ENCODE measurements at places on chromosomes 3 and 15. TPM values are rescaled to one million over a fixed set of nuclear protein-coding genes. Genes with fewer than 3 reads are reported as not detected.

DNA sequence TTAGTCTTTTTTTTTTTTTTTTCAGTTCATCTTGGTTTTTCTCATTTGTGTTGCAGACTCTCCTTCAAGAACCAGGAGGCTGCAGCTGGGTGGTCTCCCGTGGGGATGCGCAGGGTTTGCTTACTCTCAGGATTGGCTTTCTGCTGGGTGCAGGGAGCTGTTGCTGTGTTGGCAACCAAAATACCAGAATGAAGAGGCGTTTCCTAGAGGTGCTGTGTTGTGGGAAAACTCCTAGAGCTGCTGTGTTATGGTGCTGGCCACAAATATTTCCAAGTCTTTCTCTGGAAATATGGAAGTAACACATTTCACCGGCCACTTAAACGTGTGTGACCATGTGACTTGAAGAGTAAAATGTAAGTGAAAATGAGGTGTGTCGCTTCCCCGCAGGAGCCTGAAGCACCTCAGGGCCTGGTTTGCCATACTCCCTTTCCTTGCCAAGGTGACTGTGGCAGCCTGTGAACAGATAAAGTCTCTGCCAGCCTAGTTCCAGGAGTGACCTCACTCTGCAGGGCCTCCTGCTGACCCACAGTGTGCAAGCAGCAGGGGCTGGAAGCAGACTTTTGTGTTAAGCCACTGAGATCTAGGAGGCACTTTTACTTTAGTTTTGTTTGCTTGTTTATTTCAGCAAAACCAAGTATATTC lies 258.9 kb downstream of the ADAMTS17 start:
- DNase-seq, result no peak

DNA sequence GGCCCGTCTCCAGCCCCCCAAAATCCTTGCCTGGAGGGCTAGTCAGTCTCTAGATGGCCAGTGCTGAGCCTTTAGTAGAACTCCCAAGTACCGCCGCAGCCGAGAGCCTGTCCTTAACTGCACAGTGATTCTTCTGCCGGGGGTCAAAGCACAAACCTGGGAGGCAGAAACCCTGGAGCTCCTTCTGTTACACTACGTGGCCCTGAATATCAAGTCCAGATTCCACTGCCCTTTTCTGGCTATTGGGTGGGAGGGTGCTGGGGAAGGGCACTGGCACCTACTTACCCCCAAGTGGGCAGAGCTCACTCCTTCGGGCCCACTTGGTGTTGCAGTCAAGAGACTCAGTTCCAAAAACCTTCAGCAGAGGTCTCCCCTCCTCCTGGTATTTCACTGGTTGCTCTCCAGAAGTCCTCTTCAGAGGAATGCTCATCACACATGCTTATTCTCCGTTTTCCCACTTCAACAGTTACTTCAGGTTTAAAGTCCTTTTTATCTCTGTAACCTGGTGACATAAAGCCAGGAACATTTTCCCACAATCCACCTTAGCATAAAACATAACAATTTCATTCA lies 10.8 kb downstream of the PDHB start:
- no peak for DNase-seq

DNA sequence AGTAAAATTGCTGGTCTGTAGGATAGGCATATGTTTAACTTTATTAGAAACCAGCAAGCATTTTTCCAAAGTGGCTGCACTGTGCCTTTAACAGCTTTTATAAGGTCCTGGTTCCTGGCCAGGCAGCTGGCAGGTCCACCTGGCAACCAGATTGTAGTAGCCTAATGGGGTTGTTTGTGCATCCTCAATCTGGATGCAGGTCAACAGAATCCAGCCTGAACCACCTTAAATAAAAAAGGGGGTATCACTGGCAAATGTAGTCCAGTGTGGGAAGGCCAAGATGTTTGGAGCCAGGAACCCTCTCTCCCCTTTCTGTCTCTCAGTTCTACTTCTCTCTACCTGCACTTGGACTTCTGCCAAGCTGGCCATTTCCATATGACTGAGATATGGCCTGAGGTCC lies 200.3 kb downstream of the ZNF621 start:
- no peak for DNase-seq

DNA sequence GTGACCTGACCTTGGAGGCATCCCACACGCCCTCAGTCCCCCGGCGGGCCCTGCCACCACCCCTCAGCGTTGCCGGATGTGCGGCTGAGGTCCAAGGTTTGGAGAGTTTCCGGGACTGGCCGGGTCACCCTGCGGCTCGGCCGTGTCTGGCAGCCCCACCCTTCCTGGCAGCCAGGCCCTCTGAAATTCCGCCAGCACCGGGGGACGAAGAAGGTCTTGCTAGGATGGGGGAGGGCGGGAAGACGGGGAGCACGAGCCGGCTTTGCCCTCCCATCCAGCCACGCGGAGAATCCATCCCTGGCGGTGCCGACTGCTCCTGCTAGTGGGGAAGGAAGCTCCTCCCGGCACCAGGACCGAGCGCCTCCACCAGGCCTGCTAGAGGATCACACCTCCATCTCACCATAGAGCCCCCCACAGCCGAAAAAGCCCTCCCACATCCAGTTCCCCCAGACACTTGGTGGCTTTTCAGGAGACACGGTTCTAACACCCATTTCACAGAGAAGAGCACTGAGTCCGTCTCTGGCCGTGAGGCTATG lies 81.5 kb downstream of the CPN2 start:
- DNase-seq, result peak; percentile 28

GRCh38 chr15:60557191-60557618 lies 78.3 kb upstream of the ICE2 start:
- DNase-seq, result no peak

- no peak for DNase-seq
Observed at GRCh38 chr3:54168451-54168850, 46.1 kb downstream of the CACNA2D3 start.

GRCh38 chr15:93974804-93975481 lies 256.4 kb upstream of the MCTP2 start:
- DNase-seq, result no peak

- DNase-seq, result no peak
Observed at GRCh38 chr15:85986116-85986515, 93.6 kb upstream of the AGBL1 start.

DNA sequence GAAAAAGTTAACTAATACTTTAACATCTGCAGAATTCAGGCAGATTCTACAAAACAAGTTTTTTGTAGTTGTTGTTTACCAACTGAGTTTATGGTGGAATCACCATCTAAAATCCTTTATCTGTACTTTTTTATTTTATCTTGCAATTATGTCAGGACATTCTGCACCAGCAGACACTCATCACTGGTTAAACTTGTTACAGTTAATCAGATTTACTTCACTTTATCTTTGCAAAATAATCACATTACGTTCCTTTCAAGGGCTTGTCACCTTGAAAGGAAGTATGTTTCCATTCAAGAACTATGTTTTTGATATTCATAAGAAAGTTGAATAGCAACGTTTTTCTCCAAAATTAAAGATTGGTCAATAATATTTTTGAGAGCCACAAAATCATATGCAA lies 796.6 kb upstream of the ROBO1 start:
- no peak for DNase-seq

DNA sequence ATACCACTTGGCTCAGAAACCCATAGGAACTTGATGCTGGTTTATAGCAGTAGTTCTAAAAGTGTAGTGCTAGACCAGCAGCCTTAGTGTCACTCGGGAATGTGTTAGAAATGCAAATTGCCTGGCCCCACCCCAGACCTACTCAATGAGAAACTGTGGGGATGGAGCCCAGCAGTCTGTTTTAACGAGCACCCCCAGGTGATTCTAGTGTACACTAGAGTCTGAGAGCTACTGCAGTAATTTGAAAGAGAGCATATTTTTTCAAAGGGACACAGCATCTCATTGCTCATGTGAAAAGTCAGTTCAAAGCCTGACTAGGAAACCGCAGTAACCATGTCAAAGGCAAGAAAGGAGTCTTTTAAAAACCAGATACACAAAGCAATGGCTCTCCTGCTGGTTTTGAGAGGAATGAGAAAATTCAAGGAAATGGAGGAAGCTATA lies 313.4 kb downstream of the SQOR start:
- DNase-seq, result no peak

- DNase-seq, result peak; percentile 38
Observed at GRCh38 chr3:24494618-24495325, at the start of gene THRB. Gene THRB, minus strand, starts transcription at chr3:24494850.

GRCh38 chr3:33897306-33897705 lies 98.9 kb downstream of the PDCD6IP start:
- DNase-seq, result no peak

DNA sequence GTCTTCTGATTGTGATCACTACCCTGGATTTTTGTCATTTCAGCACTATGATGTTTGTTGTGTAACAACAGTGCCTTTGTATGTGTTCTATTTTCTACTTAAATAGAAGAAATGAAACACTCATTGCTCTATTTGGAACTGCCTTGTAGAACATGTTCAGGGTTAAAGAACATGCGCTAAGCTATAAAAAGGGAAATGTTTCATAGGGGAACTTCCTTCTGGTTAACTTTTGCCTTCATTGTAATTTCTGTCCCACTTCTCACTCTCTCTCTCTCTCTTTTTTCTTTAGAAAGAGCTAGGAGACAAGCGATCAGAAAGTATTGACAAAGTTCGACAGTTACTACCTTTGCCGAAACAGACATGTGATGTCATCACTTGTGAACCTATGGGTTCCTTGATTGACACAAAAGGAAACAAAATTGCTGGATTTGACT lies at the start of gene P2RY12:
Gene P2RY12, minus strand, starts transcription at position 13 of the 434 bp plus-strand sequence. CDS start 45,908 bp downstream, outside the sequence.
- DNase-seq, result no peak

DNA sequence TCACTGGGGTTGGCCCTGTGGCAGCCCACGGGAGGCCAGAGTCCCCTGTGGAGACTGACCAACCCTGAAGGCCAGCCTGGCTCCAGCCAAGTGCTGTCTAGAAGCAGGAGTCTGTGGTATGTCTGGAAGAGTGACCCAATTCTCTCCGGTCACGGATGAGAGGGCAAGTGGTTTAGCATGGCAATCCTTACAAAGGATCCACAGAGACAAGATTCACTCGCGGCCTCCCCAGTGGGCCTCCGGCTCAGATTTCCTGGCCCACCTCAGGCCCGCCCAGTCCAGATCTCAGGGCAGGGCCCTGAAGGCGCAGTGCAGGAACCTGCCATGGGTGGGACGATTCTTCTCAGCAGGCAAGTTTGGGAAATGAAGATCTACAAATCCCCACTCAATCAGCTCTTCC lies 5.0 kb upstream of the BCL2L10 start:
- no peak for DNase-seq

GRCh38 chr3:119296727-119297122 lies 2.5 kb downstream of the ARHGAP31 start:
- DNase-seq, result no peak

The PRICKLE2 gene
- total RNA-seq, result 43.2 TPM

The SLC22A14 gene
- total RNA-seq, result 0.20 TPM

The GOLGA6A gene
- total RNA-seq, result 0.20 TPM

The SLC25A36 gene
- total RNA-seq, result 137 TPM

The CDHR4 gene
- total RNA-seq, result not detected

The DCLK3 gene
- total RNA-seq, result 0.07 TPM

The FAM81A gene
- 1.0 TPM for total RNA-seq

The FMN1 gene
- 1.6 TPM for total RNA-seq
